ENCODE measurements at places on chromosomes 2 and 18.

DNA sequence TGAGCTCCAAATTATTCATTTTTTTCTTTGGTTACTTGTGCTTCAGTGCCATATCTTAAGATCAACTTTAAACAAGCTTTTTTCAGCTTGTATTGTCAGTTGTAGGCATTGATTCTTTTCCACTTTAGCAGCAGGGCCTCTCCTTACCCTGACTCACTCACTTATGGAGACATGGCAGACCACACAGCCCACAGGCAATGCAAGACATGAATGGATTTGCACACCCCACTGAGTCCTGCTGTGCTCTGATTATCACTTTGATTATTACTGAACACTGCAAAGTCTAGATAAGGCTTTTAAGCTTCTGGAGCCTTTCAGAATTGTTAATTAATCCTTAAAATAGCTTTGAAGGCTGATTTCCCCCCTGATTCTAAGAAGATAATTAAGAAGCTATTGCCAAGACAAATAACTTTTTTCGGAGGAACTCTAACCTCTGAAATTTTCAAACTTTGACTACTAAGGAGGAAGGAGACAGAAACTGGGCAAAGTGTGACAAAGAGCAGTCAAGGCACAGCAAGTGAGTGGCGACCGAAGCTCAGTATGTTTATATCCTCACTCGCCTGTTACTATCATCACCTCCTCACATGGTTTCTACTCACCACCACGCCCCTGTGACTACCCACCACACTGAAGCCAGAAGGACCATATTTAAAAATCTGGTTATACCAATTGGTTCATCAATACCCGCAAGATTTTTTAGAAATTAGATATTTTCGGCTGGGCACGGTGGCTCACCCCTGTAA, 43.3 kb downstream of the CACNB4 start:
- DNase-seq = no peak

GRCh38 chr2:164478205-164478604, 143.1 kb downstream of the GRB14 start:
- no peak for DNase-seq

- no peak for DNase-seq
These were observed 65.1 kb upstream of the DAPL1 start for GRCh38 chr2:158729873-158730620.

DNA sequence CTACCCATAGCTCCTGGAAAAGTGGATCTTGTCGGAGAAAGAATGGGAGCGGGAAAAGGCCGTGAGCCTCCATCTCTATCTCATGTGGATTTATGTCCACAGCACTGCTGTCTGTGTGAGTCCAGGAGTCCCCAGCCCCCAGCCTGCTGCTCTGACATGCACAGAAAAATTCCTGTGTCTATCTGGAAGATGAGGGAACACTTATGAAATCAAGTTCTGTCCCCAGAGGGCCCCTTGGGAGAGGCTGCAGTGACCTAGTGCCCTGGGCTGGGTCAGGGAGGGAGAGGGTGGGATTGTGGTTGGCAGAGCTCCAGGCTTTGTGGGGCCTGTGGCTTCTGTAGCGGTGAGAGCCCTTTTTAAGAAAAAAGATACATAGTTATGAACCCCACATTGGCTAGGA, 37.6 kb downstream of the HJURP start:
- no peak for DNase-seq

- no peak for DNase-seq
These were observed 317.7 kb downstream of the LPIN1 start for GRCh38 chr2:12064153-12064552.

DNA sequence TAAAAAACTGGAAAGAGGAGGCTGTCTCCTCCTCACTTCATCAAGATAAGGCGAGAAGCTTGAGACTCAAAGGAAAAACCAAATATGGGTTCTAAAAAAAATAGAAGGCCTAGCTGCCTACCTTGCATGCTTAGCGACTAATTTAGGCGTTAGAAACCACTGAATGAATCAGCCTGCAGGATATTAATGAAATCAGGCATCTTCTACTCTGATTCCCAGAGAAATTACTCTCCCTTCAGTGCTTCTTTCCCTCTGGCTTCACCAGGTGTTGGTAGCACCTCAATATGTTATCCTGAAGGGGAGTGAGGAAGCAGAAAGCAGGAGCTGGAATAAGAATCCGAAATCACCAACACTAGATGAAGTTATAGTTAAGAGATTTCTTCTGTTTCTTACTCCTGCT, 749.8 kb upstream of the NRXN1 start:
- no peak for DNase-seq

DNA sequence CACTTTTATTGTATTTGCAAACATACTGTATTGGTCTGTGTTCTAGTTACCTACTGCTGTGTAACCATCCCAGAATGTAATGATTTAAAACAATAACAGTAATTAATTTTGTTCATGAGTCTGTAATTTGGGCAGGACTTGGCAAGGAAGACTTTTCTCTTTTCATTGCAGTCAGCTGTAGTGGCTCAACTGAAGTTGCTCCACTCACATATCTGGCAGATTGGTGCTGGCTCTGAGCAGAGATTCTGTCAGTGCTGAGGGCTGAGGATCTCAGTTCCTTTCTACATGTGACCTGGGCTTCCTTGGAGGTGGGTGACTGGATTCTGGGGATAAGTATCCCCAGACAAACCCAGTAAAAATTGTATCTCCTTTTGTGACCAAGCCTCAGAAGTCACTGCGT, 26.6 kb downstream of the PTPN4 start:
- peak; percentile 4 for DNase-seq

DNA sequence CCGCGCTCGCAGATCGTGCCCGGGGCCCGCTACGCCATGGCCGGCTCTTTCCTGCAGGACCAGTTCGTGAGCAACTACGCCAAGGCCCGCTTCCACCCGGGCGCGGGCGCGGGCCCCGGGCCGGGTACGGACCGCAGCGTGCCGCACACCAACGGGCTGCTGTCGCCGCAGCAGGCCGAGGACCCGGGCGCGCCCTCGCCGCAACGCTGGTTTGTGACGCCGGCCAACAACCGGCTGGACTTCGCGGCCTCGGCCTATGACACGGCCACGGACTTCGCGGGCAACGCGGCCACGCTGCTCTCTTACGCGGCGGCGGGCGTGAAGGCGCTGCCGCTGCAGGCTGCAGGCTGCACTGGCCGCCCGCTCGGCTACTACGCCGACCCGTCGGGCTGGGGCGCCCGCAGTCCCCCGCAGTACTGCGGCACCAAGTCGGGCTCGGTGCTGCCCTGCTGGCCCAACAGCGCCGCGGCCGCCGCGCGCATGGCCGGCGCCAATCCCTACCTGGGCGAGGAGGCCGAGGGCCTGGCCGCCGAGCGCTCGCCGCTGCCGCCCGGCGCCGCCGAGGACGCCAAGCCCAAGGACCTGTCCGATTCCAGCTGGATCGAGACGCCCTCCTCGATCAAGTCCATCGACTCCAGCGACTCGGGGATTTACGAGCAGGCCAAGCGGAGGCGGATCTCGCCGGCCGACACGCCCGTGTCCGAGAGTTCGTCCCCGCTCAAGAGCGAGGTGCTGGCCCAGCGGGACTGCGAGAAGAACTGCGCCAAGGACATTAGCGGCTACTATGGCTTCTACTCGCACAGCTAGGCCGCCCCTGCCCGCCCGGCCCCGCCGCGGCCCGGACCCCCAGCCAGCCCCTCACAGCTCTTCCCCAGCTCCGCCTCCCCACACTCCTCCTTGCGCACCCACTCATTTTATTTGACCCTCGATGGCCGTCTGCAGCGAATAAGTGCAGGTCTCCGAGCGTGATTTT, 7.6 kb downstream of the TBR1 start:
- DNase-seq = no peak

DNA sequence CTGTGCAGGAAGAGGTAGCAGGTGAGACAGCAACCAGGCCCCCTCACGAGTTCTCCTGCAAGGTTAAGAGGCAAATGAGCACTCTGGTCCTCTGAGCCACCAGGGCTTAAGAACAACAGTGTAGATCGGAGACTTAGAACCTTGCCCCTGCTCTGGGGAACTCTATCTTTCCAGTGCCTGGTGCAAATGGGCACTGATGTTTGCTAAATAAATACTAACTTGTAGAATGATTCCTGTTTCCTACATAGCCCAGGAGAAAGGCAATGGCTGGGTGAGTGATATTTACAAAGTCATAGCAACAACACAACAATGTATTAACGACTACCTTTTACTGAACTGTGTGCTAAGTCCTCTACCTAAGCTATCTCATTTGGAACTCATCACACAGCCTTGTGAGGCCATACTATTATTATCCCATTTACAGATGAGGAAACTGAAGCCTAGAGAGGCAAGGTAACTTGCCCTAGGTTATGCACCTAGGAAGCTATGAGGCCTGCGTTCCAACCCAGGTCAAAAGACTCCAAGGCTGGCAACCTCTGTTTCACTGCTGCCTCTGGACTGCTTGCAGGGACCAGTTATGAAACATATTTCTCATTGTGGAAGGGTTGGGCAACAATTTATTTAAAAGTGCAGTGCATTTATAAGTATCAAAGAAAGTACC, 4.3 kb downstream of the ATP8B1 start:
- DNase-seq = no peak

- DNase-seq = no peak
These were observed 89.6 kb downstream of the ACAA2 start for GRCh38 chr18:49723648-49724180.

DNA sequence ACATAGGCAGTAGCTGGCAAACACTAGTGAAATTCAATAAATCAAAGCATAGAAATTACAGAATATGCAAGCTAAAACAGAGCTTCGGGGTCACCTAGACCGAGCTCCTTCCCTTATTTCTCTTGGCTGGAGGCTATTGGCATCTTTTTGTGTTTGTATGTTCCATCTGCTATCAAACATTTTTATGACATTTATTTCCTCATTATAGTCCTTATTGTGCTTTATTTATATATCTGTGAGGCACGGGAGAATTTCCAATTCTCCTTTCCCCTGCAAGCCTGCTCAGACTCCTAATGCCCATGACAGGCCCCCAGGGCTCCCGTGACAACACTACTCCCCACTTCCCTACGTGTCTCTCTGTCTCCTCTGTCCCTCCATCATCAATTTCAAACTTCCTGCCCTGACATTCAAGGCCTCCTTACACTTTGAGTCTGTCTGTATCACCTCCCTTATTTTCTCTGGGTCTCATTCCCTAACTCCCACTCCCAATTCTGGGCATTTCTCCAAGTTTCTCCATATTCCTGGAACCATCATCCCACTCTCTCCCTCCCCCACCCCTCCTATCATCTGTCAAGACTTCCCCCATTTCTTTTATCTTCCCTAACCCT, 316.9 kb downstream of the OSR1 start:
- no peak for DNase-seq

DNA sequence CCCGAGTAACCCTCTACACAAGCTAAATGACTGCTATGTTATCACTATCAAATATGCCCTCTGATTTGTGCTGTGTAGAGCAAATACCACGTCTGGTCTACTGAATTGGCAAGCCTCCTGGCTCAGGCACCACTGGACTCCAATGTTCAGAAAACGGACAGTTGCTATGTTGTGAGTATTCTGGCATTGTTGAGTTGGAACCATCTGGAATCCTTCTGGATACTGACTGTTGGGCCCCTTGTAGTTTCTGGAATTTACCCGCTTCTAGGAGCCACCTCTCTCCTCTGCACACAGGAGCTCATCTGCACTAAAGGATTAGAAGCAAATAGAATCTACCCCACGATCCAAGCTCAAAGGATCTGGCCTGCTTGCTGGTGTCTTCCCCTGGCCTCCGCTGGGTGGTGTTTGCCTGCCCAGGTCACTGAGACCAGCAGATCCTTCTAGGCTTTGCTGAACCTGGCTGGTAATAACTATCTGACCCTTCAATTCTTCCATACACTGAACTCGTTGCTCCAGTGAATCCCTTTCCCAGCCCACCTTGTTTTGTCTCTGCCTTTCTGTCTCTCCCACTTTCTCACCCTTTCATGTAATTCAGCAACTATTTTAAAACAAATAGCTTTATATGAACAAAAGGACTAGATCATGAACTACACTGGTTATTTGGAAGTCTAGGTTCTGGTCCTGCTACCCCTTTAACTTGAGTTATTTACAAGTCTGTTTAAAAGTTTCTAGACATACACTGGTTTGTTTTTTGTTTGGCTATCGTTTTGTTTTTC, 2.1 kb upstream of the HAAO start:
- peak; percentile 67 for DNase-seq

GRCh38 chr2:120313695-120314615, 32.0 kb upstream of the INHBB start:
- no peak for DNase-seq

DNA sequence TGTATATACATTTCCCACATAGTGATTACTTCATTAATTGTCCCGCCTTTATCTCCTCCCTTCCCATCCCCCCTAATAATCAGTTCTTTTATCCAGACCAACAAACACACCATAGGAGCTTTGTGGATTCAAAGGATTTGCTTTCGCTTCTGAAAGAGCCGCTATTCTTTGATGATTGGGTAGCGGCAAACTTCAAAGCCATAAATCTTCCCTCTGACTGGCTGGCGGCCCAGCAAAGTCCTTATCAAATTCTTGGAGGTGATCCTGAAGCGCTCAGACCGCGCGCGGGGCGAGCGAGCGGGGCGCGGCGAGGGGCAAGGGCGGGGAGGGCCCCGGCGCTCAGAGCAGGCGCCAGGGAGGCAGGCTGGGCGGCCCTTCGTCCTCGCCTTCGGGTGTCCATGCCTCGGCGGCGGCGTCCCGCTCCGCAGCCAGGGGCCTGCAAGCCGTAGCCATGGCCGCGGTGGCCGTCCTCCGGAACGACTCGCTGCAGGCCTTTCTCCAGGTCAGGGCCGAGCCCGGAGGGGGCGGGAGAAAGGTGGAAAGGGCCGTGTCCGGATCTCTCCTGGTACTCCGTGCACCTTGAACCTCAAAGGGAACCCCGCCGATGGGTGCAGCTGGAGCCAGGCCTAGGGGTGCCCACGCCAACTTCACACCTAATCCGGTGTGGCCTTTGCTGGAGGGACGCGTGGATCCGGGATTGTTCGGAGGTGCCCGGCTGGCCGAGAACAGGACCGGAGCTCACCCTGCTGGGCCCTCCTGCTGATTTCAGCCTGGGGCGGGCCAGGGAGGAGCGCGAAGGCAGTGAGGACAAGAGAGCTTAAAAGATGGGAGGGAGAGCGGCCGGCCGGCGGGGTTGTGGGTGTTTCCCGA, at the start of gene SP5:
Gene SP5 (plus strand): TSS at position 276 of the 870 bp plus-strand sequence. CDS start 176 bp downstream, at position 452.
- peak; percentile 34 for DNase-seq

GRCh38 chr2:237449193-237449881, 35.4 kb upstream of the COL6A3 start:
- DNase-seq = peak; percentile 6
